Activated T-helper 1 cell treated with anti-CD3 and anti-CD28 coated beads, Interleukin-2, amount 50 U/mL, for 16 hours (primary cell): ENCODE measurements at places on chromosomes 7 and 10.

DNA sequence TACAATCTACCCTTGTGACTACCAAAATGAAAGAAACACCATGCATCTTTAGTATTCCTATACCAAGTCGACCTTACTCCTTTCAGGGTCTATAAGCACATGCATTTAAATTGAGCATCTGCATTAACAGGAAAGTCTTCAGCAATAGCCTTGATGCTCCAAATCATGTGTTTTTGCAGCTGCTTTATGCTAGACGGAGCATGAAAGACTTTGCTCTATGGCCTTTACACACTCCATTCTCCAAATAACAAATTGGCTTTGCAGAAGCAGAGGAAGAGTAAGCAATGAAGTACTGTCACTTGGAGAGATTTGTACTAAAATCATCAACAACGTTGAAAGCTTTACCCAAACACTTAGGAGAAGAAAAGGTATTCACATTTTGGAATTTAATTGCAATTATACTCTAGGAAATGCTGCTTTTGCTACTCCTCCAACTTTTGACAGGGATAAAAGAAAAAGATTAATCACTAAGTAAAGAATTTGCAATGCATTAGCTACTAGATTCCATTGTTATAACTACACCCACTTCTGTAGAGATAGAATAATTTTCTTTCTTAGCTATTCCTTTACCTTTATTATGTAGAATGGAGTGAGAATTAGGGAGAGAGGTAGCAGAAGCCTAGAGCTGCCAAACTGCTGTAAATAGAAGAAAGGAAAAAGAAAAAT, 131.8 kb downstream of the SEMA3E start:
- no peak for DNase-seq

DNA sequence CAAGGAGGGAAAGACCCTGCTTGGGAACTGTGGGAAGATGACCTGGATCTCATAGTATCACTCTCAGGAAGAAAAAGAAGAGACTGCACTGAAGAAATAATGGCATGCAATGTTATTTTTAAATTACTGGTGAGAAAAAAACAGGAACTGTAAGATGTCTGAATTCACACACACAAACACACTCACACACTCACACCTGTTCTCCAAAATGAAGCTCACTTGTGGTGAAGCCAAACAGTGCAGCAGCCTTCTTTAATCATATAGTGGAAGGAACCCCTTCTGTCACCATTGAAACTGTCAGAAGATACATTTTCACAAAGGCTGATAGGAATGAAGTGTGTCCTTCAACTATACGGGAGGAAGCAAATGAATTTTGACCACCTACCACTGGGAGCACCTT, 156.5 kb upstream of the GHITM start:
- no peak for DNase-seq

DNA sequence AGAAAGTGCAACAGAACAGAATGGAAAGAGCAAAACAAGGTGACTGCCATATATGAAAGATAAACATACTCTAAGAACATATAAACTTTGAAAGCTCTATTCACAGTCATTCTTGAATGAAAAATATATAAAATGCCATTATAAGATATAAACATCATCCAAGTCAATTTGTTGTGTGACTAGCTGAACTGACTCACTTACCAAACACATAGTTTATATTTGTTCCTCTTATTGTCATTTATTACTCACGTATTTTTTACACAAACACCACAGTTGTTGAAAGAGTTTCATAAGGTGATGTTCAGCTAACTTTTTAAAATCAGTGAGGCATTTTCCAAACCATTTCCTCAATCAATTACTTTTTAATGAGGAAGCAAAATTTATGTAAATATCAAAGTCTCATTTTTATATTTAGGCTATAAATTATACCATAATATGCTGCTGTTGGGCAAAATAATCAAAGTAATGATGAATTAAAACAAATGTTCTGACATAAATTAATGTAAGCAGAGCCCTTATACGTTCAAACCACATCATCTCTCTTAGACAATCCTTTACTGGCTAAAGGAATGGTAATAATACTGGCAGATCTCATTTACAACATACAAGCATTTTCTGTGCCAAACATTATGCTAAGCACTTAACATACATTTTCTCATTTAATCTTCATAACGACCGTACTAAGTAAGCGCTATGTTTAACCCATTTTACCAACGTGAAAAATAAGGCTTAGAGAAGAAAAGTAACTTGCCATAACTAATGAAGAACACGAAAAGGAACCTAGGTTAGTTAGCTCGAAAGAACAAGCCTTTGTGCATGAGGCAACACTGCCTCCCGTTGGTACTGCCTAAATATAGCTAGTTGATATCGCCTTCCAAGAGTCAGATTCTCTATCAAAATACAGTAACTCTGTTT, 7.3 kb downstream of the LRRN3 start:
- peak; percentile 12 for DNase-seq

DNA sequence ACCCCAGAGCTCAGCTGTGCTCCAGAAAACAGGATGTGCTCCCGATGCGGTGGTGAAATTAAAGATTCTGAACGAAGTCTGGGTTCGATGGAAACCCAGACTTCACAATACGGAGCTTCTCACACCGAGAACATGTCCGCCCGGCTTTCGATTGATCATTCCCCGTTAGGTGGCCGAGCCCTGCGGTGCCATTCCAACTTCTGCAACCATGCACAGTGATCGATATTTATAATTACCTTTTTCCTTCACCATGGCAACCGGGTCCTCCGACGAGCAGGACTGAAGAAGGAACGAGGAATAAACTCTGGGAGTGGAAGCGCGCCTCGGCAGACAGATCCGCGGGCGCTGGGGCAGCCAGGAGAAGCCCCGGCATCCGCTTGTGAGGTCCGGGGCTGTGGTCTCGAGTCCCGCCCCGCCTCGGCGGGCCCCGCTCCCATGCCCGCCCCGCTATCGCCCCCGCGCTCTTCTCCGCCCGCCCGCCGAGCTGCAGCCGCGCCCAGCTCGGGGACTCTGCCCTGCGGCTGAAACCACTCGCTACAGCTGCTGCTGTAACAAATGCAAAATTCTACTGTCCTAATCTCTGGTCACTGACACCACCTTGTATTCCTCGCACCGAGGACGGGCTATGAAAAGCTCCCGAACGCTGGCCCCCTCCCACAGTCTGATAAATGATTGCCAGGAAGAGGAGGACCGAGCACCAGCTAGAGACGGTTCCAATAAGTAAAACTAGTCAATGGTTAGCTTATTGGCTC, 26.2 kb downstream of the ABLIM1 start:
- no peak for DNase-seq

DNA sequence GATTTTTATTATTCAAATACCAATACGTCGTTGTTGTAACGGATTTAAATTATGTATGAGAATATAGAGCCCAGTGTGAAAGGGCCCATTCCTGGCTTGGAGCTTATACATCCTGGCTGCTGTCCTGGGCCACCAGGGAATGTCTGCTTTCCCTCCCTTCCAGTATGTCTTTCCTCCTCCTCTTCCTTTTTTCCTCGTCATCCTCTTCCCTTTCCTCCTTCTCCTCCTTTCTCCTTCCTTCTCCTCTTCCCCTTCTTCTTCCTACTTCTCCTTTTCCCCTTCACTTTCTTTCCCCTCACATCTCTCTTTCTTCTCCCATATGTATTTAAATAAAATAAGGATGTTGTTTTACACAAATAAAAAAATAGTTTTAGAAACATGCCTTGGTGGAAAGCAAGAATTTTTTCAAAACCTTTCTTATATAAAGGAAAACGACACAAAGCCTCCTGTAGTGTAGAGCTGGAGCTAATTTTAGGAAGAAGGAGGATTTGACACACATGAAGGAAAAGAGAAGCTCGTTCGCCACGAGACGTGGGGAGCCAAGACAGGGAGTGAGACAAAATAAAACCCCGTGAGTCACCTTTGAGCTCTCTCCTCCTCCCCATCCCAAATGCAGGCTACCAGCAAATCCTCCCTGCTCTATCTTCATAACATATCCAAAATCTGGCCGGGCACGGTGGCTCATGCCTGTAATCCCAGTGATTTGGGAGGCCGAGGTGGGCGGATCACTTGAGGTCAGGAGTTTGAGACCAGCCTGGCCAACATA, 301.1 kb upstream of the LYZL1 start:
- no peak for DNase-seq

GRCh38 chr7:117230276-117231046, 92.4 kb downstream of the WNT2 start:
- DNase-seq, result no peak

- DNase-seq, result no peak
Observed at GRCh38 chr10:112811741-112812551, 138.1 kb upstream of the TCF7L2 start.

- no peak for DNase-seq
Observed at GRCh38 chr7:22667562-22668239, 59.3 kb upstream of the IL6 start.

DNA sequence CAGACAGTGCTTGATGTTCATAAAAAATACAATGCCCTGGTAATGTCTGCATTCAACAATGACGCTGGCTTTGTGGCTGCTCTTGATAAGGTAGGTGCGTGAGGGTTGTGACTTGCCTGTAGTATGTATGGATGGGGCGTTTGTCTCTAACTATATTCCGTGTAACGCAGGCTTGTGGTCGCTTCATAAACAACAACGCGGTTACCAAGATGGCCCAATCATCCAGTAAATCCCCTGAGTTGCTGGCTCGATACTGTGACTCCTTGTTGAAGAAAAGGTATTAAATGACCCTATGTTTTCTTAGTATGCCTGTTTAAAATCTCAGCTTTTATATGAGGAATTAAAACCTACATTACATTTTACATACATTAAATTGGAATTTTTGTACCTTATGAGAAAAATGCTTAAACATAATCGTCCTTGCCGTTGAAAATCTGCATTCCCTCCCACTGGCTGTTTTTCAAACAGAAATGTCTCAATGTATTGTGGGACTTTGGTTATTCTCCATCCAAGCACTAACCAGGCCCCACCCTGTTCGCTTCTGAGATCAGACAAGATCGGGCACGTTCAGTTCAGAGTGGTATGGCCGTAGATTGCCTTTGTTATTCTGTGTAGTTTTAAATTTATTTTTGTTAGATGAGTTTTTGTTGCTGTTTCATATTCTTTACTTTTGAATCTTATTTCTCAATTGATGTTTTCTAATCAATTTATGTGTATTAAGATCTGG, 85.3 kb downstream of the CUL1 start:
- DNase-seq, result no peak

- no peak for DNase-seq
Observed at GRCh38 chr7:5631152-5631551, 150.3 kb downstream of the RNF216 start.

- no peak for DNase-seq
Observed at GRCh38 chr10:99387541-99387940, 42.9 kb downstream of the GOT1 start.

GRCh38 chr10:45235798-45236220, 79.6 kb downstream of the OR13A1 start:
- no peak for DNase-seq
